RWPE1 (cell line): ENCODE measurements at places on chromosomes 16 and 17.
A peak's percentile ranks its signal among the peaks of the same experiment; 100 is the strongest.

DNA sequence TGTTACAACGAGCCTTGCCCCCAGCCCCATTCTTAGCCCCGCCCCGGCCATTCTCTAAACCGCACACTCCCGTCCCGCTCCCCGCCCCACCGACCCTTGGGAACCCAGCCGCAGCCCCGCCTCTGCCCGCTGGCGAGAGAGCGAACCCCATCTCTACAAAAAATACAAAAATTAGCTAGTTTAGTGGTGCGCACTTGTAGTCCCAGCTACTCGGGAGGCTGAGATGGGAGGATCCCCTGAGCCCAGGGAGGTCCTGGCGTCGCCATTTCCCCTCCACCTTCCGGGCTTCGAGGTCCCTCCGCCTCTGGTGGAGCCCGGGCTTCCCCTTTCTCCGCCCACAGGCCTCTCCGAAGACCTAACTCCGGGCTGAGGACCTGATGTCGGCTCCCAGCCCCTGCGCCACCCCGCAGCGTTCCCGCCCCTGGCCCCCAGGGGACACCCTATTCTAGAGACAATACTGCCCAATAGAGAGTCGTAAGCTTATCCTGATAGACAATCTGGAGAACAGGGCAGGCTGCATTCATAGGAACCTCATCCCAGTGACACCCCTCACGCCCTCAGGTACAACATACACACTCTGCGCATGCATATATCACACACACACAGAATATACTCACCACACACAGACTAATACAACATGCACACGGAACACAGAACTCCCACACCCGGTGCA lies 480 bp upstream of the PROCA1 start:
- DNase-seq, result no peak

DNA sequence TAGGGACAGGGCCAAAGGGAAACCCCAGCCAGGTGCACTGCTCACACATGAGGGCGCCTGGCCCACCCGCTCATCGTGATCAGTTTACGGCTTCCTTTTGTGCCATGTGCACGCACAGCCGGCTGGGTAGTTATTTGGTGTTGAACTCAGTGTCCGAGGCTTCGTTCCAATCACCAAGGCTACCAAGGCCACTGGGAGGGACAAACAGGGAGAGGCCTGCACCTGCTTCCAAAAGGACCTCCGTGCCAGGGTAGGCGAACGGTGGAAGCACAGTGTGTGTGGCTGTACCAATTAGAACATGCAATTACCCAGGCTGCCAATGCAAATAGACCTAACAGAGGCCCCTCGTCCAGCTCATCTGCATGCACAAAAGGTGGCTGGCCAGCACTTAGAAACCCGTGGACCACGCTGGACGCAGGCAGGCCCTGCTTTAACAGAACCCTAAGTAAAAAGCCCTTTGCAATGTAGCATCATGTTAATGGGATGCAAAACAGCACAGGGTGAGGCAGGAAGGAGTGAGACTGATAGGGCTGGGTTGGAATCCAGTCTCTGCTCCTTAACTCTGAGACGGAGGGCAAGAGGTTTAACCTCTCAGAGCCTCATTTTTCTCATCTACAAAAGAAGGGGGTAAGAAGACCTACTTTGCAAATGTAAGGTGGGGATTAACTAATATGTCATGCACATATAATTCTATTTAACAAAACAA lies 204.0 kb downstream of the XYLT1 start:
- DNase-seq, result no peak

DNA sequence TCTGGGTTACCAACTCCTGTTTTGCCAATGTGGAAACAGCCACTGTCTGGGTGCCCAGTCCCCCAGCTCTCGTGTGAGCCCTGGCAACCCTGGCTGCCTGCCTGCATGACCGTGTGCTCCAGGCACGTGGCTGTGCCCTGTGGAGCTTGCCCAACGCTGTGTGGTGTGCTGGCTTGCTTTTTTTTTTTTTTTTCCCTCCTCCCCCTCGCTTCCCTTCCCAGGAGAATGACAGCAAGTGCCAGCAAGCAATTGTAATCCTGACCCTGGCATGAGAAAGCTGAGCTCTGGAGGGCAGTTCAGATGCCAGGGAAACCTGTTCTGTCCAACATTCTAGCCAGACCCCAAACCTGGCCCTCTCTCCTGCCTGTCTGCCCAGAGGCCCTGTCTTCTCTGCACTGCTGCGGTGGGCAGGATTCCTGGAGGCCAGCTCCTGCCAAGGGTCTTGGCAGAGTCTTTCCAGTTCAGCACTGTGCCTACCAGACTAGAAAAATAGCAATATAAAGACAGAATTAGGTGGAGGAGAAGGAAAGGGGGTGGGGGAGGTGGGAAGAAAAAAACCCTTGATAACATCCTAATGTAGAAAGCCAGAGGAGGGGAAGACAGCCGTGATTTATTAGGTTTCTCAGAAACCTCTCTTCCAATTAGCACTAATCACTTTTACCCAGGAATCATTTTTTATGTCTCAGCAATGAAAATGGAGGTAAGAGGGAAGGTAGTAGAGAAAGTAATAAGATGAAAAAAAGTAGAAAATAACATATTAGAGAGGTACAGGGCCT lies 9.0 kb downstream of the HLF start:
- DNase-seq, result peak; percentile 39

DNA sequence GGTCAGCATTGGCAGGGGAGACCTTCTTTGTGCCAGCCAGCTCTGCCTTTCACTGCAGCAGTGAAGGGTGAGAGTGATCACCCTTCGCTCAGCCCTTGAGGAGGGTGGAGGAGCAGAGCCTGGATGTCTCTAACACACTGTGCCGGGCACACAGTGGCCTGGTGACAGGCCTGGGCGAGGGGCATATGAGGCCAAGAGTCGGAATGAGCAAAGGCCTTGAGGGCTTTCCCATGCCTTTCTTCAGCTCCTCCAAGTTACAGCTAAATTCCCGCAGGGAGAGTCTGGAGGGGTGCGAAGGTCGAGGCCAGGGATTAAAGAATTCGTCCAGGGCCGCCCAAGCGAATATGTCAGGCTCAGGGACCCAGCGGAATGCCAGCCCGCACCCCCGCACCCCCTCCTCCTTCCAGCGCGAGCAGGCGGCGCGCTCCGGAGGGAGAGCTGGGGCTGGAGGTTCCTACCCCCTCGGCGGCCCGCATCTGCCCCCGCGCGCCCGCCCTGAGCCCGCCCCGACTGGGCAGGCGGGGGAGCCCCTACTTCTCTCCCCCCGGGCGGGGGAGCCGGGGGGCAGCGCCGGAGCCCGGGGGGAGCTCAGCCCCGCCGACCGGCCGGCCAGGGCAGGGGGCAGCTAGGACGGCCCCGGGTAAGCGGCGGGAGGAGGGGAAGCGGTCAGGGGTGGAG lies at the start of gene RASL10B:
Gene RASL10B, plus strand, starts transcription at position 401 of the 678 bp plus-strand sequence. CDS start 3,546 bp downstream, outside the sequence.
- peak; percentile 78 for DNase-seq

- DNase-seq, result no peak
Observed at GRCh38 chr16:15798671-15799070, 58.2 kb downstream of the MYH11 start.

DNA sequence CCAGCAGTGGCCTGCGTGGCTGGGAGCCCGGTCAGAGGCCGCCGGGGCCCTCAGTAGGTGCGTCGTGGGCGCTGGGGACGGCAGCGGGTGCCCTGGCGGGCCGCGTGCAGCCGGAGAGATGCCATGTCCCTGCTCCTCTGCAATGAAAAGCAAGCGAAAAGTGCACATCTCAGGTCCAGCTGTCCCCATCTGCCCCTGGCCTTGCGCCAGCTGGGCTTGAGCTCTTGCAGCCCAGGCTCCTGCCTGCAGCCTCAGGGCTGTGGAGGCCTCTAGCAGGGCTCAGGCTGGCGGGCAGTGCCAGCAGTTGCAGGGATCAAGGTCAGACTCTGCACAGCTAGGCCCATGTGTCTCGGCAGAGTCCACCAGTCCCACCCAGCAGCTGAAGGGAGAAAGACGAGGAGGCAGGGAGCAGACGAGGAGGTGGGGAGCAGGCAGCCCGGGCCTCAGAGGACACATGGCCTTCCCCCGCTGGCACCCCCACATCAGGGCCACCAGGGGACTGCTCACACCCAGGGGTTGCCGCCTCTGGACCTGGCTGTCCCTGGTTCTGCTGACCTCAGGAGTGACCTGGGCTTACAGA lies 11.2 kb downstream of the SLC16A3 start:
- DNase-seq, result no peak

DNA sequence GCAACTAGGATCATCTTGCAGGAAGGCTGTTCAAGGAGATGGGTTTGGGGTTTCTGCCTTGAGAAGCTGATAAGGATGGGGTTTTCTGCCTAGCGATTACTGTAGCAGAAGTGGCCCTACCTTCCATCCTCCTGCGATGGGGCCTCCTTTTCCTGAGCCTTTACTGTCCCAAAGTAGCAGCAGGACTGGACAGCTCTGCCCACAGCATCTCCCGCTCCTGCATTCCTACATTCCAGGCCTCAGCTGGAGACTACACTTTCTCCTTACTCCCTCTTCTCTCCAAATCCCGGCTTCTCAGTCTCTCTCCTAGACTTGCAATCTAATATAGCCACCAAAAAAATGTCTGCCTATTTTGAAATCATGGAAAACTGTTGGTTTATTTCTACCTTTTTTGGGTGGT lies 355.4 kb downstream of the CA10 start:
- DNase-seq, result no peak

- DNase-seq, result no peak
Observed at GRCh38 chr17:57670769-57671569, 74.1 kb downstream of the CCDC182 start.

DNA sequence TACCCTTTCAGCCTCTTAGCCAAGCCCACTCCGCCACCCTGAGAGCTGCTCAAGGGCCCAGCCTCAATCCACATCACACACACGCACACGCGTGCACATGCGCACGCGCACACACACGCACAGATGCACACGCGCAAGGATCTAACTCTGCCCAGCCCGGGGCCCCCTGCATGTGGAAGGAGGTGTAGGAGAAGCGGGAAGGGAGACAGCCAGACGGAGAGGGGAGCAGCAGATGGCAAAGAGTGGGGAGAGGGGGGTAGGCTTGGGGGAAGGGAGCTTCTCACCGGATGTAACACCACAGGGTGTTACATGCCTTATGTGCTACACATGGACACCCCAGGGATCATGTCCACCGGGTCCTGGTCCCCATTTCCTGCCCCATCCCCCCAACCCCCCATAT lies 15.3 kb downstream of the DLG4 start:
- no peak for DNase-seq

GRCh38 chr17:8124350-8125153 lies 646 bp upstream of the HES7 start:
- DNase-seq, result no peak

- DNase-seq, result no peak
Observed at GRCh38 chr17:77321649-77322513, 181.1 kb downstream of the SEC14L1 start.

GRCh38 chr17:66847704-66848103 lies 12.8 kb downstream of the CACNG5 start:
- DNase-seq, result no peak

GRCh38 chr17:54785643-54786268 lies 114.9 kb upstream of the TOM1L1 start:
- DNase-seq, result no peak

DNA sequence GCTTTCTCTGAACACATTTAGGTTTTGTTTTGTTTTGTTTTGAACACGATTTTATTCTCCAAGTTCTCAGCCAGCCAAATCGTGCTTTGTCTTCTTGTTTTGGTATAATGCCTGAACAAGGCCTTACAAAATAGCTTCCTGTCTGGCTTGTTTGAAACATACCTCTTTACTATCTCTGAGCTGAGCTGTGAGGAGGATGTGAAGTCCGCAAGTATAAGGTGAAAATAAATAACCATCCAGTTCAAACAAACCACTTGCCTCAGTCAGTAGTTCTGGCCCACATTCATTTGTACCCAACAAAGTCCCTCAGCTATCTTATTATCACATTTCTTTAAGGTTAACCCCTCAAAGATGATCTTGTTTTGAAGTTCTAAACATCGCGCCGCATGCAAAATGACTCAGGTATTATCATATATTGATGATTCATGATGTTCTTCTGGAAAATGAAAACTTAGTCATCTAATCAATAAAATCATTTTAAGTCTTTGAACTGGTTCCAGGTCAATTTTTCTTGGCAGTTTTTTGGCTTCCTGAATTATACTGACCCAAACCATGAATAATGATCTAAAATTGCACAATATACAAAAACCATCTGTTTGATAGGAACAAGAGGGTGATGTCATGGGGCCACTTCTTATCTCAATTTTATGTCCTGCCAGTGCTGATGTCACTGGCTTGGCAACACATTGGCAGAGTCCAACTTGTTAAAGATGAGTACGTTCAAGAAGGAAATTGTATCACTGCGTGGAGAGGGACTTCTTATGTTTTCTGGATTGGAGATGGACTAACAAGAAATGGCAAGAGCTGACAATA lies 694.3 kb downstream of the KCNJ2 start:
- DNase-seq, result no peak
